ENCODE measurements at places on chromosomes 2 and 18.

- no peak for DNase-seq
Measured at GRCh38 chr2:42470706-42471105, 23.1 kb downstream of the KCNG3 start.

- no peak for DNase-seq
Measured at GRCh38 chr18:6732952-6733351, 3.4 kb downstream of the ARHGAP28 start.

DNA sequence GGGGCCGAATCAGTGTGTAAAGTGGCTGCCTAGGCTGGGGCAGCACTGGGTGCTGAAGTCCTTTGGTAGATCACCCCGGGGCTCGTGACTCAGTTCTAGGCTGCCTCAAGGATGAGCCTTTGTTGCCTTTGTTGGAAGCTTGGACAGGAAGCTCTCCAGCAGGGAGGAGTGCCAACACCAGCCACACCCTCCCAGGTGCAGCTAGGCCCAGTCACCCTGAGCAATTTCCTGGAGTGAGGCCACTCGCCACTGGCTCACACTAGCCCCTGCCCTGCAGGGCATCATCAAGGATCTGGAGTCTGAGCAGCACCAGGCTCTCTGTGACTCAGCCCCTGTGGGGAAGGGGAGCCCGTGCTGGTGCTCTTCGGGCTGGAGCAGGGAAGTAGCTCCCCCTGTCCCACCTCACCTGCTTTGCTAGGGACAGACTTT is 6.7 kb upstream of the SDC1 start:
- peak; percentile 51 for DNase-seq

DNA sequence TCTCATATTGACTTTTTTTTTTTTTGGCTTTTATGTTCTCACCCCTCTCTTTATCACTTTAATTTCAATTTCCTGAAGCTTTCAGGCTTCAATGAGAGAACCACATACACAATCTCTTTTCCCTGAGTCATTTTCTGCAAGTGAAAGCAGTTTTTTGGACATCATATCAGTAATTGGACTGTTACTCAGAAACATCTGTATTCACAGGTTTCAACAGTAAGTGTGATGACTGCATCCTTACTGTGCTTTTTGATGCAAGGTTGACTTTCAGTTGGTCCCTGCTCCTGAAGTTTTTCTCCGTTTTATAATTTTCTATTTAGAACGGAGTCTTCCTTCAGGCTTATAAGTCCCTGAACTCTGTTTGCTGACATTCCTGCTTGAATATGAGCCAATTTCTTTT is 70.5 kb upstream of the CCBE1 start:
- DNase-seq: no peak

DNA sequence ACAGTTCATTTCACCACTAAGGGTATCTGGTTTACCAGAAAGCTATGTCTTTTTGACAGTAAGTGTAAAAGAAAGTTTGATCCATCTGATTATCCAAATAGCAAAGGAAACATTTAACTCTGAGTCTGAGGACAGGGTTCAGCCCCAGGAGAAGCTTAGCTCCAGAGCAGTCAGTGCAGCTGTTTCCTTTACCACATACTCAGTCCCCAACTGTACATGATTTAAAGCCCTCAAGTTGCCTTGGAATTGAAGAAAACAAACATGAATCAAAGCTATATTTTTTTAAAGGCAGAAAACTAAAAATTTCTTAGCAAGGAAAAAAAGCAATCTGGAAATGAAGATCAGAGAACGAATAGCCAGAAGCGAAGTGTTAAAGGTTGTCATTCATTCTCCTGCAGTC is 746.0 kb downstream of the METTL4 start:
- DNase-seq: no peak

- DNase-seq: no peak
Measured at GRCh38 chr2:72361521-72361920, 213.9 kb upstream of the CYP26B1 start.

DNA sequence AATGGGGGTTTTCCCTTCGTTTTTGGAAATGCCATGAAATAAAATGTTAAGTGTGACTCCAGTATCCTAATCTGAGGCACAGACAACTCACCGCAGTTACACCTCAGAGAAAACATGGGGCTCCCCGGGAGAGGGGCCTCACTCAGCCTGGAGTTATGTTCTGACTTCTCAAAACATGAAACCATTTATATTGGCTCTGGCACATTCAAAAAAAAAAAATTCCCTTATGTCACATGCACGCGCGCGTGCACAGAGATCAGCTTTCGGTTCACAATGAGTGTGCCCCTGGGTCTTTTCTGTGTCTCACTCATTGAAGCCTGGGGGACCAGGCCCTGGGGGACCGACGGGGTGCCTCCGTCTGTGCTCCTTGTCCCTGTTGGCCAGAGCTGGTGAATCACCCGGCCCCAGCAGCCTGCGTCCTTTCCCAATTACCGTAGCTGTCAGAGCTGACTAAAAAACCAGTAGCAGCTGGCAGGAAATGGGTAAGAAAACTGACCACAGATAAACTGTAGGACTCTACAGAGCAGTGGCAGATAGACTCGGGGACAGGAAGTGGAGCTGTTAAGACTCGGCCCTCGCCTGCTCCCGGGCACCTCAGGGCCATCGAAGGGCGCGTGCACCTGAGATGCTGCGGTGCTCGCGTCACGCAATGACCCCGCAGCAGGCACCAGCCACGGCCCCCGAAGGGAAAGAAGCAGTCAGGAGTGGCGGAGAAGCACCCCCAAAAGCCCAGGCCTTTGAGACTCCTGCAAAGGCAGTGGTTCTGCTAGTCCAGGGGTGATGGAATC is 138.3 kb upstream of the ID2 start:
- peak; percentile 88 for DNase-seq

DNA sequence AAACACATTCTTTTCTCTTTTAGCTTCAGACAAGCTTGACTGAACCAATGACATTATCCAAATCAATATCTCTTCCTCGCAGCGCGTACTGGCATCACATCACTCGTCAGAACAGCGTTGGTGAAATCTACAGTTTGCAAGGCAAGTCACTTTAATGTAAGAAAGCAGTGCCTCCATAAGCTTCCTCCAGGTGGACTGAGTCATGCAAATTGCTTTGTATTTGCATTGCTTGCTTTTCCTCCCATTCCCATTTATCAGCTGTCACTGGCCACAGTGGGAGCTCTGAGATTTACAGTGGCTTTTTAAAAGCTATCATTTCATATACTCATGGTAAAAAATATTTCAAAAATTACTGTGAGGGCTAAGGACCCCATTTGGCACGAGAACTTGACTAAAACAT is 189.9 kb downstream of the CD226 start:
- no peak for DNase-seq

- DNase-seq: no peak
Measured at GRCh38 chr2:227464361-227464760, 7.6 kb upstream of the AGFG1 start.

DNA sequence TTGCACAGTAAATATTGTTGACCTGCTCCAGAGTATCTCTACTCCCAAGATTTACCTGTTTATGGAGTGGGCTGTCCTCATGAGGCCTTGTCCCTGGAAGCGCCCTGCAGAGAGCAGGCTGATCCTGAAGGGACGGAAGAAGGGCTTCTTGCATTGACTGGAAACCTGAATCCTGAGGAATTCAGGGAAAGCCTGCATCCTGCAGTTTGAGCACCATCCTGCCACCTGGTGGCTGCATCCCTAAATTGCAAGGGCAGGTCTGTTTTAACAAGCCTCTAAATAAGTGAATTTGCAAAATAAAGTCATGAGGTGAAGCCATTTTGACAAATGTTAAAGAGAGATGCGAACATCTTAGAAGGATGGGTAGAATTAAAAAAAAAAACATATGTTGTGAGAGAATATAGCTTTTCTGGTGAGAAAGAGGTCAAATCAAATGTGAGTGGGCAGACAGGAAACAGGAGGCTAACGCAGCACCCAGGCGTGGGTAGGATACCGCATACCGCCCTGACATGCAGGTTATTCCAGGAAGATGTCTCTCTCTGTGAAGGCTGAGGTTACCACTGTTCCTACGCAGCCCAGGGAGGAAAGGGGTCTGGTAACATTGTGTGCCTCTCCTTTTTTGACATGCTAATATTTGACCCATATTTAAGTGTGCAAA is 754.9 kb downstream of the RNF144A start:
- no peak for DNase-seq

DNA sequence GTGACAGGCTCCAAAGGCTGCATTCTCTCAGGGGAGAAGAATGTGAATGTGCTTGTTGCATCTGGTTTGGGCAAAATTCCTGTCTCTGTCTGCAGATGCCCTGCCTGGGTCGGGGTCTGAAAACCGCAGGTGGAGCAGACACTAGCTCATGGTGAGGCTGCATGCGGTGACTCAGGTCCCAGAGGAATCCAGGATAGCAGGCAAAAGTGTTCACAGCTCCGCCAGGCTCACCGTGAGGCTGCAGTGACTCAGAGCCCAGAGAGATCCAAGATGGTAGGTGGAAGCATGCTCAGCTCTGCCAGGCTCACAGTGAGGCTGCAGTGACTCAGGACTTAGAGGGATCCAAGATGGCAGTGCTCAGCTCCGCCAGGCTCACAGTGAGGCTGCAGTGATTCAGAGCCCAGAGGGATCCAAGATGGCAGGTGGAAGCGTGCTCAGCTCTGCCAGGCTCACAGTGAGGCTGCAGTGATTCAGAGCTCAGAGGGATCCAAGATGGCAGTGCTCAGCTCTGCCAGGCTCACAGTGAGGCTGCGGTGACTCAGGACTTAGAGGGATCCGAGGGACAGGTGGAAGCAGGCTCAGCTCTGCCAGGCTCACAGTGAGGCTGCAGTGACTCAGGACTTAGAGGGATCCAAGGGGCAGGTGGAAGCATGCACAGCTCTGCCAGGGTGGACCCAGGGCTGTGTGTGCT is 200.5 kb downstream of the ACKR3 start:
- DNase-seq: no peak

DNA sequence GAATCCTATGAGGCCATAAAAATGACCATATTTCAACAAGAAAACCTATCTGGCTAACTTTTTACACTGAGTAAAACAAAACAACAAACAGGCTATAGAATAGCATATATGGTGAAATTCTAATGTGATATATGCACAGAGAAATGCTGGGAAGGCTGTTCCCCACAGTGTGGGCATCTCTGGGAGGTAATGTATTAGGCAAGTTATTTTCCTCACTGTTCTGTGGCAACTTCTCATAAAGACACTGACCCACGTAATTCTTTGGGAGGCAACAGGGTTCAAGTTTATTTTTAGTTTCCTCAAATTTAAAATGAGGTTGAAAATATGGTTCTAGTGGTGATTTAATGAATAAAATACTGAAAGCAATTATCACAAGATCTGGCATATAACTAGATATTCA is 46.7 kb downstream of the RNU4ATAC start:
- no peak for DNase-seq

DNA sequence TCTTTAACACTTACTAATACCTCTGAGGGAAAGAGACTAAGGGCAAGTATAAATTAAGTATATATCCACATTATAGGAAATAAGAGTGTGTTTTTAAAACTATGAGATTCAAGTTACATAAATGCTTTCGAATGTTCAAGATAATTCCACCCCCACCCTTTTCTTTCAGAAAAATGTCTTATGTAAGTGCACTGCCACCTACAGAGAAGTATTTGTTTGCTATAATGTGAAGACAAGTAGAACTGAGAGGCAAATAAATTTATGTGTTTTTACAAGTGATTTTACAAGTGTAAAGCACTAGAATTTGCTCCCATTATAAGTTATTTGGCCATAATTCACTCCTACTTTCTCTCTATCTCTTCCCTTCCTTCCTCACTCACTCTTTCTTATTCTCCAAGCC is 99.9 kb upstream of the CRACDL start:
- no peak for DNase-seq

- peak; percentile 90 for DNase-seq
Measured at GRCh38 chr2:26723991-26724750, 31.6 kb downstream of the KCNK3 start.

- DNase-seq: no peak
Measured at GRCh38 chr18:12001421-12001820, 20.1 kb downstream of the IMPA2 start.

GRCh38 chr2:241014764-241015163 is 16.3 kb downstream of the SNED1 start:
- DNase-seq: no peak

DNA sequence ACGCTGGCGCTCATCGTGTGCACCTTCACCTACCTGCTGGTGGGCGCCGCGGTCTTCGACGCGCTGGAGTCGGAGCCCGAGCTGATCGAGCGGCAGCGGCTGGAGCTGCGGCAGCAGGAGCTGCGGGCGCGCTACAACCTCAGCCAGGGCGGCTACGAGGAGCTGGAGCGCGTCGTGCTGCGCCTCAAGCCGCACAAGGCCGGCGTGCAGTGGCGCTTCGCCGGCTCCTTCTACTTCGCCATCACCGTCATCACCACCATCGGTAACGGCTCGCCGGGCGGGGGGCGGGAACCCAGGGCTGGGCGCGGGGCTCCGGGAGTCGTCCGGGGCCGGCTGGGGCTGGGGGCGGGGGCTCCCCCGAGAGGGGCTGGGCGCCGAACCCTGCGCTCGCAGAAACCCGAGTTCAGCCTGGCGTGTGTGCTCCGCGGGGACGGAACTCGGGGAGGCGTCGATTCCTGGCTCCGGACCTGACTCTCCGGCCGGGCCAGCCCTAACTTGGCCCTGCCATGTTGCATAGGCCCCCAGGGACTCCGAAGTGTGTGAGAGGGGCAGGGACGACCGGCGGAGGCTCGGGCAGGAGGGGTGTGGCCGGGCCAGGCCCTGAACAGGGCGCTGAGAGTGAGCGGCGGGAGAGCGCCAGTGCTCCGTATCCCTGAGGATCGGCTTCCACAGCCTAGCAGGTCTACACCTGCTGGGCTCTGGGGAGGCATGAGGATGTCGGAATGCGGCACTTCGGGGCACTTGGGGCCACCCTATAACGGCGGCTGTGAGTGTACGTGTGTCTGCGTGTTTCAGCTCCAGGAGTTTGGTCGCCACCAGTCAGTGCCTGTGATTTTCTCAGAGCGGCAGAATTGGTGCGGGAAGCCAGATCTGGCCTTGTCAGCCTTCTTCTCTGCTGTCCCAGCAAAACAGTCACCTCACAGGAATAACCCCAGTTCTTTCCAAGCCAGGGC is 651 bp downstream of the KCNK3 start:
- peak; percentile 64 for DNase-seq

DNA sequence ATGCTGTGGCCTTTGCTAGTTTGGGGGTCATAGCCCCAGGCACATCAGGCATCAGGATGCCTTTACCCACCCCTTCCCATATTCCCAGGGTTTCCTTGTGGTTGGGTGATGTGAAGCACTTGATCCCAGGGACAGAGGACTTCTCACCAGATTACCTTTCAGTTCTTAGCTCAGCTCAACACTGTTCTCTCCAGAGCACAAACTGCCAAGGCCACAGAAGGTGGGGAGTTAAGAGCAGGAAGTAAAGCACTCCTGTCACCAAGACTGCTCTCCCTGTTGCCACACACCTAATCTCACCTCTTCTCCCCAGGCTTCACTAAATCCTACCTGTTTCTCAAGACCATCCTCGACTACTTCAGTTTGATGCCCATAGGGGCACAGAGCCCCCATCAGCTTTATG is 25.9 kb downstream of the FHOD3 start:
- no peak for DNase-seq

GRCh38 chr2:47373747-47374146 is 29.2 kb upstream of the MSH2 start:
- no peak for DNase-seq

GRCh38 chr2:238239863-238240756 is at the start of gene HES6:
TSS of gene HES6 (minus strand) at chr2:238240038. CDS start at chr2:238239905, 133 bp downstream.
- DNase-seq: peak; percentile 93

- no peak for DNase-seq
Measured at GRCh38 chr18:3773303-3773702, 323.3 kb downstream of the TGIF1 start.

GRCh38 chr2:111703759-111704158 is 180.2 kb downstream of the ANAPC1 start:
- no peak for DNase-seq

Measured in aorta (tissue), 5 donors.